ENCODE measurements at places on chromosomes 3 and 15.

DNA sequence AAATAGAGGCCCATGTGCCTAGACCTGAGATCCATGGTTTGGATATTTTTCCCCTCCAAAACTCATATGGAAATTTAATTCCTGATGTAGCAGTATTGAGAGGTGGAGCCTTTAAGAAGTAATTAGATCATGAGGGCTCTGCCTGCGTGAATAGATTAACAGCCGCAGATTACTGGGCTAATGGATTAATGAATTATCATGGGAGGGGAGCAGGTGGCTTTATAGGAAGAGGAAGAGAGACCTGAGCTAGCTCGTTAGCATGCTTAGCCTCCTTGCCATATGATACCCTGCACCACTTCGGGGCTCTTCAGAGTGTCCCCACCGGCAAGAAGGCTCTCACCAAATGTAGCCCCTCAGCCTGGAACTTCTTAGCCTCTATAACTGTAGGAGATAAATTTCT, 15.8 kb downstream of the ARHGEF26 start:
- DNase-seq = no peak

- DNase-seq = no peak
Measured at GRCh38 chr15:92807971-92808571, 92.1 kb upstream of the CHD2 start.

- no peak for DNase-seq
Measured at GRCh38 chr3:156144060-156144459, 23.7 kb downstream of the KCNAB1 start.

DNA sequence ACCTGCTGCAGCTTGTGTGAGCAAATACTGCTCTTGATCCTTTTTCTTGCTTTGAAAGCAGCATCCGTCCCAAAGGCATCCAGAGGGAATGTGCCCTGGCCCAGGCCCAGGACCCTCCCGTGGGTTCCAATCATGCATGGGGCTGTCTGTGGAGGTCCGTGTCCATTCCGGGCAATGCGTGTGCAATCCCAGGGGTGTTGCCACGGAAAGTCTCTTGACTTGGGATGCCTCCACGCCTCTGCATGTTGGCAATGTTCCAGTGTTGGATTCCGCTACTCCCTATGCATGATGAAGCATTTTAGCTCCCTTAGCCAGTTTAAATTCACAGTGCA, 105.7 kb downstream of the SNRPN start:
- no peak for DNase-seq

DNA sequence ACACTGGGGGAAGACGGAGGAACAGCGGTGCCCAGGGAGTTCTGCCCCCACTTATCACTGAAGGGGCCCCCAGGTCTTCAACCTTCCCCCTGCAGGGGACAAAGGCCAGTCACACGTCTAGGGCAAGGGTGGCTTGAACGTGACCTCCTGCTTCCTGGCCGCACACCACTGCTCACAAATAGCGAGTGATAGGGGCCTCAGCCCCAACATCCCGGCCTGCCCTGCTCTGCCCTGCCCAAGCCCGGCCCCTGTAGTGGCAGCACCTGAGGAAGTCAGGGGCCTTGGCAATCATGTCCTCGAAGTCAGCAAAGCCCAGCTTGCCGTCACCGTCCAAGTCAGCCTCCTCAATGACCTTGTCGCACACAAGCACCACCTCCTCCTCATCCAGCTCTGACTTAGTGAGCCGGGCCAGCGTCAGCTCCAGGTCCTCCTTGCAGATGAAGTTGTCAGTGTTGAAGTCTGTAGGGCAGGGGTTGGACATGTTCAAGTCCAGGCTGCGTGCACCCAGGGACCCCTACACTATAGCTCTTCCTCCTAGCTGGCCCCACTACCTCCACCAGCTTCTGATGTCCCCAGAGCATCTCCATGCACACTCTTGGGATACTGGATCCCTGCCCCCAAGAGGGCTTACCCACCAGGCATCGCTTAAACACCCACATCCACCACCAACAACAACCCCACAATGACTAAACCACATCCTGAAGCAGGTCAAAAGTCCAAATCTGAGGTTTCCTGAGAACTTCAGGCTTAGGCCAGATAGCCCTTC, 13.3 kb downstream of the SH2D7 start:
- no peak for DNase-seq

- no peak for DNase-seq
Measured at GRCh38 chr3:120394347-120394746, 45.2 kb upstream of the LRRC58 start.

- no peak for DNase-seq
Measured at GRCh38 chr3:22156868-22157267, 405.9 kb upstream of the ZNF385D start.

DNA sequence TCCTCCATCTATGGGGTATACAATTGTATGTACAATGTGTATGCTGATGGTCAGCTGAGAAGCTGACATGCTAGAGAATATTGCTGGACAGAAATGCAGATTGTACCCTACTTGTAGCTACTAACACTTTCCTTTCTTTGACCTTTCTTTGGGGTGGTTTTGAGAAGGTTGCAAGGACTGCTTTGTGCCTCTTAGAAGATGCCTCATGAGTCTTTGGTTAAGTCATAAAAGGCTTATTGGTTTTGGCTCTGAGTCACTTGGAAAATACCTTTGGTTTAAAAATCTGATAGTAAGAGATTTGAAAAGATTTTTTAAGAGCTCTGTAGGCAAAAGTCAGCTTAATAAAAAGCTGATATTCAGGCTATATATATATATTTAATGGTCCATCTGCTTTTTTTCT, 71.5 kb downstream of the ZMAT3 start:
- DNase-seq = no peak

DNA sequence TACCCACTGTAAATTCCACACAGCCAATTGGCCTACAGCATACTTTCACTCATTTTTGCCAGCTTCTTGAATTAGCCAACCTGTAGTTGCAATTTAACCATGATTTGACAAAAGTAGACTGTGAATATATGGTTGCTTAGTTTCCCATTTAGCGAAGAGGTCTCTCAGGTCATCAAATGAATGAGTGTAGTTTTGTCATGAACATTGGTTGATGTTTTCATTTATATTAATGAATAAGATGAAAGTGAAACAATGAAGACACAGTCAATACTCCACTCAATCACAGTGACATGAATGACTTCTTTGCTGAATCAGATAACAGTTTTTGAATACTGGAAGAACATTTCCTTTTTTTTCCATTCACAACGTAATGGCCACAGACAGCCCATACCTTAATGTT, 15.3 kb upstream of the FAM3D start:
- no peak for DNase-seq

DNA sequence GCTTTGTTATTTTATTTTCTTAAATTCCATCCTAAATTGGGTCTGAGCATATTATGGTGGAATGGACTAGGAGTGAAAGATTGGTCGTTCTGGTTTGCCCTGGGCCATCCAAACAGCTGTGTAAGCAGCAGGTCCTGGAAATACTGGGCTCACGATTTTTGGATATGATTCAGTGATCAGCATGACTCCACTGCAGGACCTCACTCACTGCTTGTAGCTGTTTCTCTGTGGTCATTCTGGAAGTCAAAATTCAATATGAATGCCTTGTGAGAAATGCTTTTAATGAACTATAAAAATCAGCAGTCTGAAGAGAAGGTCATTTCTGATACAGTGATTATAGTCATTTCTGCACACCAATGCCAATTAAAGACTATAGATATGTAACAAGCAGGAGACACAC, 185.0 kb downstream of the RBMS3 start:
- no peak for DNase-seq

DNA sequence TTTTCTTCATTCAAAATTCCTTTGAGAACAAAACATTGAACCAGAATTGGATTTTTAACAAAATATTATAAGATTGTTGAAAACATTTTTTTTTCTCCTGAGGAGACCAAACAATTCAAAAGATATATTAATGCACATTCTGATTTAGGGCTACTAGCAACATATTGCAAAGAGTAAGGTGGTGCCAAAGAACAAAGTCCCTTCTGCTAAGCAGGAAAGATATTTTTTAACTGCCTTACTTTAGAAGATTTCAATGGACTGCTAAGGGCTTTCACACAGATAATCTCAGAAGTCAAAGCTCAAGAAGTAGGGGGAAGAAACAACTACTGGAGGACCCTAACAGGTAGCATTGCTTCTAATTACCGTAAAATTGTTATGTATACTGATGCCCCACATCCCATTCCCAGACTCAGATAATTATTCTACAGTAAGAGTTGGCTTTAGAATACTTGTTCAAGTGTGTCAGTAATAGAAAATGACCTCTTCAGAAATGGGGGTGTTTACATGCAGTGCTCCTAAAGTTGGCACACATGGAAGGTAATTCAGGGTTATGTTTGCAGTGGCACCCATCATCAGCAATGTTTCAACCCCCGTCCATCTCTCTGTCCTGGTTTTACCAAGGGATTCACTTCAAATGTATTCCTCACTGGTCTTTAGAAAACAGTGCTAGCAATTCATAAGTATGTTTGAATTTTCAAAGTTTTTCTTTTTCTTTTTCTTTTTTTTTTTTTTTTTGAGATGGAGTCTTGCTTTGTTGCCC, 354.7 kb downstream of the ZBTB20 start:
- no peak for DNase-seq

GRCh38 chr3:13494463-13495350, 14.6 kb downstream of the HDAC11 start:
- no peak for DNase-seq

DNA sequence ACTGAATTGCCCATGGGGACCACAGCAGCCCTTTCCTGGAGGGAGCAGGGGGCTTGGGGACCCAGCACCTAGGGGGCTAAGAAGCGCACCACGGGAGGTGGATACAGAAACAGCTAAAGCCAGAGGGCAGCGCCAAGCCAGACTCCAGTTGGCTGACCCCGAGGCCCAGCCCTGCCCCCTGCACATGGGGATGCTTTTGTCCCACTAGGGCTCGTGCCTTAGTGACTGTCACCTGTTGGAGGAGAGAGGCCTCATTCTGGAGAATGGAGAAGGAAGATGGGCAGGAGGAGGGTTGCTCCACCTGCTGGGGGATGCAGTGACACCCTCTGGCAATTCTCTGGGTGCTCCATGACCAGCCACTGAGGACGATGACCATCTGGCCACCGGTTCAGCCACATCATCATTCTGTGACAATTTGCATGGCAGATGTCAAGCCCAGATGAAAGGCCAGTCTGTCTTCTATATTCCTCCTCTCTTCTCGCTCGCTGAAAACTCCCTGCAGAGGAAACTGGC, 167.8 kb upstream of the TLE3 start:
- no peak for DNase-seq

GRCh38 chr15:88605189-88606069, 15.7 kb upstream of the AEN start:
- DNase-seq = no peak

GRCh38 chr3:117625174-117625573, 915.6 kb downstream of the TUSC7 start:
- no peak for DNase-seq

DNA sequence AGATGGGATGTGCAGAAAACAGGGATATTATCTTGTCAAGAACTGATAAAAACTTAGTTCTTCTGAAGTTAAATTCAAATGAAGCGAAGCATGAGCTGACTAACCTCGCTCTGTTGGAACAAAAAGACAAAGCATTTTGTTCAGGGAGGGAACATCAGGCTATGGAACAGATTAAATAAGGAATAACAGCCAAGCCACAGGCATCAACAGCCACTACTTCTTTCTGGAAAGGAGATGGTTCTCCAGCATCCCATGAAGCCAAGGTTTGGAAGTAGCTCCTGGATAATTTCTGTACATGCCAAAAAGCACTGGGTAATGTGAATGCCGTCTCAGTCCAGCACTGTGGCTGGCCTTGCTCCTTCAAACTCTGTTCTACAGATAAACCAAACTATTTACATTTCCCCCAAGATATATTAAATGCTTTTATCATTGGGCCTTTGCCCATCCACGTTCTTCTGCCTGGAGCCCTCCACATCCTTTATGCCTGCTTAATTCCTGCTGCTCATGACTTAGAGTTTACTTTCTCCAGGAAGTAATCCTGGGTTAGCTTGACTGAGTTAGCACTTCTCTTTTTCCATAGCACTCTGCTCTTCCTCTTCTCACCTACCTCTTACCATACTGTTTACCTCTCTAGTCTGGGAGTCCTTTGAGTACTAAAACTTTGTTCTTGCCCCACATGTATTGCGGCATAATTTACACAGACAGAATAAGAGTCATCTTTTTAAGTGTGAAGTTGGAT, 232.0 kb downstream of the CLSTN2 start:
- DNase-seq = no peak

DNA sequence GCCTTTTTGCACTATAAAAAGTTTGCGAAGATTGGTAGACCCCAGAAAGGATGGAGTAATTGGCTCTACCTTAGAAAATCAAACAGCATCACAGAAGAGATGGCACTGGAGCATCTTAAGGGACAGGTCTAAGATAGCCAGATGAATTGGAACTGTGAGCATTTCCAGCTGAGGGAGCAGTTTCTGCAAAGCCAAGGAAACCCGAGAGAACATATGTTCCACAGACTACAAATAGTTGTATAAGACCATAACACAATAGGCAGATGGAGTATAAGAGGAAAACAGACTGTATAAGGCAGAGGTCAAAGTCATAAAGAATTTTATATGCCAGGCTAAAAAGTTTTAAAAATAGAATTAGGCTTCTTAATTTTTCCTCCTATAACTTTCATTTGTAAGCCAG, 46.0 kb downstream of the TSC22D2 start:
- DNase-seq = no peak

DNA sequence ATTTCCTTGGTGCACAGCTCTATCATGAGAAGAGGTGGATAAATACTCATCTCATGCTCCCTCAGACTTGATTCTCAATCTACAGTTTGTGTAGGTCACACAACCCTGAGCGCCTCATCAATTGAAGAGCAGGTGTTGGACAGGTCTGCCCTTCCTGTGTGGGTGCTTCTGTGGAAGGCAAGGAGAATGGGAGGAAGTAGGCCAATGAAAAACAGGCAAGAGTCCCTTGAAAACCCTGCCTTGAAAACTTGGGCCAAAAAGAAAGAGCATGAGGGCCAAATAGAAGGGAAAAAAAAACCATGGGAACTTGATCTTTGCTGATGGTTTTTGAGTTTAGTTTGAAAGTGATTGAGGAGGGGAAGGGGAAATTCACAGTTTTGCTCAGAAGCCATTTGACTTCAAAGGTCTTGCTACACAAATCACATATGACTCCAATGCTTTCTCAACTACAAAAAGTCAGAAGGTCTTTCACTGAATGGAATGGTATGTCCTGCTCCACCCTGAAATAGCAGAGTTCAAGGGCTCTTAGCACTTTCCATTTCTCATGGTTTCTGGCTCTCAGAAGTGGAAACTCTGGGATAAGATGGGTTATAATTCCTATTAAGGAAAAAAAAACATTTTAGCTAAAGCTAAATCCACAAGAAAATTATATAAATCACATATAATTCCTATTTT, 37.2 kb upstream of the TM4SF1 start:
- DNase-seq = no peak

- DNase-seq = no peak
Measured at GRCh38 chr3:58434511-58434910, 879 bp upstream of the PDHB start.

GRCh38 chr3:134291319-134292254, 40.9 kb upstream of the RYK start:
- no peak for DNase-seq

- DNase-seq = no peak
Measured at GRCh38 chr3:48429317-48429959, 448 bp downstream of the PLXNB1 start.

GRCh38 chr15:76678766-76679165, 226.4 kb downstream of the SCAPER start:
- DNase-seq = no peak
